Fibroblast of pulmonary artery (primary cell): ENCODE measurements at places on chromosomes 4 and X.
A peak's percentile ranks its signal among the peaks of the same experiment; 100 is the strongest.

DNA sequence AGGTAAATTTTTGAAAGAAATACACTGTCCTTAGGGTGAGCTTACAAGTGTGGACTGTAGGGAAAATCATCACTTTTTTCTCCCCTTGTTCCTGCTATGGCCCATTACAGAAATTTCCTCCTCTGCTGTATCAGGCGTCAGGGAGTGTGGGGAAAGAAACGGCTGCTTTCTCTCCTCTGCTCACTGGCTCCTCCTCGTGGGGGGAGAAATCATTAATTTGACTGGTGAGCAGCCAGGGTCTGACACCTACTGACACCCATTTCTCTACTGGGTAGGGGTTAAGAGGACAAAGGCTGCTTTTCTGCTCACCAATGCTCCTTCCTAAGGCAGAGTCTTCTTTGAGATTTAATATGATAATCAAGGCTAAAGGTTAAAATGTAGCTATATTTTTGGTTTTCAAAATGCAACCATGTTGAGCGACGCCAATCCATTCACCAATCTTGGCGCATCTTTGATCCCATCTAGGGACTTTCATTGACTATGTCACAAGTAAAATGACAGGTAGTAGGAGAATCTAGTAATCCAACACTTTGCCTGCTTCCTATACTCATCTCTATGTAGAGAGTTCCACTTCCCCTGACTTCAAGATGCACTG is 25.1 kb downstream of the SETD7 start:
- DNase-seq: peak; percentile 54

DNA sequence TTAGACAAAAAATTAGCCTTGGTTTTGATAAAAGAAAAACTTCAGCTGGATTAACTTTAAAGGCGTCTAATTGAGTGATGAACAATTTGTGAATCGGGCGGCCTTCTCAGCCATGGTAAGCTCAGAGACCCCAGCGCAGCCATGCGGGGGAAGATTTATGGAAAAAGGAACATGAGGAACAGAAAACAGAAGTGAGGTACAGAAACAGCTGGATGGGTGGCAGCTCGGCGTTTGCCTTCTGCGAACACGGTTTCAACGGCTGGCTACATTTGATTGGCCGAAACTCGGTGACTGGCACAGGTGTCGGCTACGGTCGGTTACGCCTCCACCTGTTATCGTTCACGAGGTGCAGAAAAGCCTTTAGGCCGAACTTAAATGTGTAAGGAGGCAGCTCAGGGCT is 401.4 kb upstream of the FAT1 start:
- DNase-seq: no peak

DNA sequence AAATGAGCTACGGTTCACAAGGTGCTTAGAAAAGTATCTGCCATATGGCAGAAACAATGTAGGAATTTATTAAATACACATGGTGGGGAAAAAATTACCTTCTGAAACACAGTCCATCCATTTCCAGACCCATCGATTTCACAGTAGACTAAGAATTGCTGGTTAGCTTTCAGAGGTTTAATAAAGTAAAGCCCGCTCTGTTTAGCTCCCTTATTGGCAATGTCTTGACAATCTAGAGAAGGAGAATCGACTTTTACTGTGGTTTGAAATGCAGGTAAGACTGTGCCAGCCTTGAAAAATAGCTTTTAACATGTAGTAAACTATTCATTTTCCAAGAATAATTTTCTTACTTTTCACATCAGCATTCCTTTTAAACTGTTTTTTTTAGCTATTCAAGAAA is 2.9 kb downstream of the FGG start:
- no peak for DNase-seq

DNA sequence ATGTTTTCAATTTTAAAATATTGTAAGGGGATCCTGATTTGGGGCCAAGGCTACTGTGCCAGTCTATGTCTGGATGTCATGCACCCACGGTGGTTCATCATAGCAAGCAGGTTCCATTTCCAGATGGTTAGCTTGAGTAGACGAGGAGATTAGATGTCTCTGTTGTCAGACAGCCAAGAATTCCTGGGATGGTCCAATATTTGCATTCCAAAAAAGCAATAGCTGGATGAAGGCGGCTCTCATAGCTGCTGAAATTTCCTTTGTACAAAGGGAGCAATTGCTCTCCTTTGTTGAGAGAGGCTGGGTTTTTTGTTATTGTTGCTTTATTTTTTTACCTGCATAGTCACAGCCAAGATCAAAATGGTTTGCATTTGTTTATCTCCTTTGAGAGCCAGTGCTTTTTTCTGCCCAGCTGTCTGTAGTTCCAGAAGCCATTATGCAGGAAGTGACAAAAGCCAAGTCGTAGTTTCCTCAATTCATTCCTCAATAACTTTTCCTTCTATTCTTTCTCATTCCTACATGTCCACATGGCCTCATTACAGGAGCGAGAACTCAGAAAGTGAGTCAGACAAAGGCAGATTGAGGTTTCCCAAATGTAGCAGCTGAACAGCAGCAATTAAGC is 107.9 kb downstream of the MMRN1 start:
- DNase-seq: no peak
